ENCODE measurements at places on chromosomes 5 and 9.

GRCh38 chr5:124056991-124057723 is 545.2 kb downstream of the CSNK1G3 start:
- DNase-seq, result peak; percentile 99

- DNase-seq, result no peak
Observed at GRCh38 chr5:56803025-56803424, 12.3 kb upstream of the MAP3K1 start.

GRCh38 chr5:153863951-153864350 is 174.8 kb downstream of the FAM114A2 start:
- DNase-seq, result no peak

DNA sequence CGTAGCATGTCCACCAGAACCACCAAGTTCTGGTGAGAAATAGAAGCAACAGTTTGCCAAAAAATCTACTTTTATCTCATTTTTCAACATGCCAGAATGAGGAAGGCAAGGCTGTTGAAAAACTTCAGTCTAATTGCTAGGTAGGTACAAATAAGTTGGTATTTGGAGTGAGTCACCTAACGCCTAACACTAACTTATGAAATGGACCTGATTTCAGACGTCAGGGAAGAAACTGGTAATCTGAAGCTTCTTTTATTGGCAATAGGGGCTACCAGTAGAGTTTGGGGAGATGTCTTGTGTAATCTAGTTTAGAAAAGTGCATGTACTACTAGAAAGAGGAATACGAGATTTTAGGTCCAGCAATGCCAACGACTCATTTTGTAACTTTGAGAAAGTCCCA is 4.4 kb upstream of the PDE6A start:
- no peak for DNase-seq

DNA sequence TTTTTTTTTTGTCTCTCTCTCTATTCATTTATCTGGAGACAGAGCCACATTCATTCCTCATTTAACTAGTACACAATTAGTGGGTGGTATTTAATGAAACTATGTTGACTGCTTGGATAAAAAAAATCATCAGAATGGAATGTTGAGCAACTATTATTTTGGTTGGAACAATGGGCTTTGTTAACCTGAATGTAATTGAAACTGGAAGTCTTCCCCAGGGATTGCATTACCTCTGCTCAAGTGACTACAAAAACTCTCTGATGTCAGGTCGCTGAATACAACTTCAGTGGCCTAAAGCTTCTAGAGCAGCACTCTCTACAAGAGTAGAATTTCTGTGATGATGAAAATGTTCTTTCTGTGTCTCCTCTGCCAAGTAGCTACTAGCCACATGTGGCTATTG is 295.8 kb downstream of the DEPDC1B start:
- DNase-seq, result no peak

DNA sequence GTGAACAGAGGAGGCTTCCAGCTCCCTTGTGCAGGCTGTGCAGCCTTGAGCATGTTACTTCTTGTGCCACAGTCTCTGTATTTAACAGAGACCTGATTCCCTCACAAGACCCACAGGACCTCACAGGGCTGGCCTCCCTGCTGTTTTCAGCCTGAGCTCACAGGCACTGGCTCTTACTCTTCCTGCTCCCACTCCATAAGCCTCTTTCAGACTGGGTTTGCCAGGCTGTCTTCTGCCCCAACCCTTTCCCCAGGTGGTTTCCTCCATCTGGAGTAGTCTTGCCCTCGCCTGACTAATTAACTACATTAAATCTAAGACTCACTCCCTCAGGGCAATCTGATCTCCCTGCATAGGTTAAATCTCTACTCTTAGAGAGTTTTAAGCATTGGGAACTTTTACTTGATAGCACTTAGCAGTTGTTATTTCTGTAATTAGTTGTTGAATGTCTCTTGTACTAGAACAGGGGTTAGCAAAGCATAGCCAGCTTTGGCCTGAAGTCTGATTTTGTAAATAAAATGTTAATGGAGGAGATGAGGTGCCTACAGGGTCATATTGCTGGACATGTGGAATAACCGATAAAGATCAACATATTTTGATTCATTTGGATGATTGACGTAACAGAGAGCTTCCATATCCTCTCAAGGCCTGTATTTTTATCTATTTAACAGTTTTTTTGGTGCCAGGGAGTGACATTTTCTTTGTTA is 28.6 kb upstream of the SPATA31E1 start:
- DNase-seq, result no peak

DNA sequence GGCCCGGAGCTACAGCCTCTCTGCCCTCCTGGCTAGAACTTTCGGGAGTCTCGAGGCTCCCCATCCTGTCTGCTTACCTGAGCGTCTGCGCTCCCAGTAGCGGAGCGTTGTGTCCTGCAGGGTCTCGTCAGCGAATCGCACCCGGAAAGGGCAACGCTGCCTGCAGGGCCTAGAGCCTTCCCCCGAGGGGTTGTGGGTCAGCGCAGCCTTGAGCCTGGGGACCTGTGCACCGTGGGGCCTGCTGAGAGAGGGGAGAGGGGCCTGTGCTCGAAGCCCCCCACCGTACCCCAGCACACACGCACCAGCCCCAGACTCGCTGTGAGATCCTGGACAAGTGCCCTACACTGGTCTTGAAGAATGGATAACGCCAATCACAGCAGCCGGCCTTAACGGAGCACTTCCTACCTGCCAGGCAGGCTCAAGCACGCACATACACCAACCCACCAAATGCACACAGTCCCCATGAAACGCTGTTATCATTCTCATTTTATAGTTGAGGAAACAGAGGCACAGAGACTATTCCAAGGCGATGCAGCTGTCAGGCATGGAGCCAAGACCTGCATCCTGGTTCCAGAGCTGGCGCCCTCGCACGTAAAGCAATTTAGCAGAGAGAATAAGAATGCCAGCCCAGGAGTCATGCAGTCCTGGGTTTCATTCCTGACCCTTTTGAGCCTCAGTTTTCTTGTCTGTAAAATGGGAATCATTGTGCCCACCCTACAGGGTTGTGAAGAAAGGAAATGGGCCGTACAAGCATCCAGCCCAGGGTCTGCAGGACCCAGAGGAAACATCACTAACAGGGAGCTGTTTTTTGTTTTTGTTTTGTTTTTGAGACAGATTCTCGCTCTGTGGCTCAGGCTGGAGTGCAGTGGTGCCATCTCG is 5.3 kb downstream of the C9orf50 start:
- no peak for DNase-seq

- DNase-seq, result no peak
Observed at GRCh38 chr9:75139201-75139600, 50.9 kb downstream of the OSTF1 start.

DNA sequence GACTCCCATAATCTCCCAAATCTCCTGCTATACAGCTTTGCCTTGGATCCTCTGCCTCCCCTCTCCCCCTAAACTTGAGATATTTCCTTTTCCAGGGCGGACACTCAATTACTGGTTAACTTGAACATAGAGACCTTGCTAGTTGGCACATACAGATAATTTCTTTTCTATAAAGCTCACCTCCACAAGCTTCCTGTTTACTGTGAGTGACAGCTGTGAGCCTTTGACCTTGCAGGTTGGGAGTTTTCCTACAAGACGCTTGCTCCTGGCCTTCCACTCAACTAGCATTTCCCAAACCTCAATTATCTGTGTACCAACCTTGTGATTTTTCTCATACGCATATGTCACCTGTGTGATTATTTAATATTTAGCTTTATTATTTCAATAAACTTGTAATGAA is 114.5 kb downstream of the GNA14 start:
- DNase-seq, result no peak

GRCh38 chr5:149719666-149720065 is 10.4 kb upstream of the PPARGC1B start:
- peak; percentile 89 for DNase-seq

DNA sequence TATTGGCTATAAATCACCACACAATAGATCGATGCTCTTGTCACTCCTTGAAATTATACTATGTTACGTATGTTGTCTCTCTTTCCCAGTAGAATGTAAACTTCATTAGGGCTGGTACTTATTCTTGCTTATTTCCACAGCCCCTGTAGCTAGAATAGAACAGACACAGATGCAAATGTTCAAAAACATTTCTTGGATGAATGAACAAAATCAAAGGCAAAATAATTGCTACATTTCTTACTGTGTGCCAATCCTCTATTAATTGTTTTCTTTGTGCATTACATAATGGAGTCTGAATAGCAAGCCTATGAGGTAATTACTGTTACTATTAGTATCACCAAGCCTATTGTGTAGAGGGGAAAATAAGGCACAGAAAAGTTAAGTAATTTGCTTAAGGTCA is 725 bp upstream of the OR13C2 start:
- peak; percentile 82 for DNase-seq

GRCh38 chr5:179818746-179819295 is 1.9 kb upstream of the SQSTM1 start:
- DNase-seq, result peak; percentile 93

- DNase-seq, result peak; percentile 47
Observed at GRCh38 chr9:70120834-70121510, 77.3 kb downstream of the MAMDC2 start.

GRCh38 chr9:3828495-3828894 is 302.7 kb upstream of the RFX3 start:
- no peak for DNase-seq

- peak; percentile 72 for DNase-seq
Observed at GRCh38 chr5:99331061-99331460, 402.3 kb upstream of the CHD1 start.

- no peak for DNase-seq
Observed at GRCh38 chr5:78755822-78756429, 107.4 kb upstream of the LHFPL2 start.

GRCh38 chr5:66777868-66778267 is 181.7 kb downstream of the MAST4 start:
- no peak for DNase-seq

- DNase-seq, result peak; percentile 68
Observed at GRCh38 chr5:123371575-123372179, 51.5 kb downstream of the CEP120 start.

- DNase-seq, result peak; percentile 69
Observed at GRCh38 chr5:28403846-28404245, 1365.5 kb upstream of the CDH9 start.

GRCh38 chr5:146185161-146185560 is 2.7 kb upstream of the LARS1 start:
- DNase-seq, result no peak

DNA sequence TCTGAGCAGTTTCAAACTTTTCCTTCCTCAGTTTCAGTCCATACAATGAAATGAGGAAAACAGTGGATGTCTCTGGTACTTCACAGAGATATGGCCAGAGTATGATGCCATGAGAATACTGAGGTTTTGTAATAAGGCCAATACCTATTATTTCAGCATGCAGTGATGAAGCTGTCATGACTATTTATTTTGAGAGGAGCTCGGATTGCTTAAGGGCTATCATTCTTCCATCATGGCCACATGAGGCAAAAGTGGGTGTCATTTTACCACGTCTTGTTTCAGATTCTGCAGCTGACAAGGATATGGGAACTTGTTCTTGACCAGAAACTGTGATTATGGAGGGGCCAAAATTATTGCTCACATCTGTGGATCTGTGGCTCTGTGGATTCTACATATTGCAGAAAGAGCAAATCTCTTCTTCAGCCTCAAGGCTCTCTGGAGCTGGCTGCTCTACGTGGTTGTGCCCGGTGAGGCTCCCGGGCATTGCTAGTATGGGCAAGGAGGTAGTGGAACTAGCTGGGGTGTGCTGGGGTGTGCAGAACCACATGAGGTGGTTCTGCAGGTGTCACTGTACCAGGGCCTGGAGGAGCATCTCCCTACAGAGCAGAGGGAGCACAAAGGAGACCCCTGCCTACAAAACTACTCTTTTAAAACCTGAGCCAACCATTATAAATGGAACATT is 180.3 kb downstream of the SEMA6A start:
- DNase-seq, result no peak

- DNase-seq, result peak; percentile 37
Observed at GRCh38 chr5:153530357-153531143, 40.1 kb downstream of the GRIA1 start.

- DNase-seq, result no peak
Observed at GRCh38 chr5:81046041-81046440, 85.9 kb downstream of the RASGRF2 start.

- DNase-seq, result peak; percentile 25
Observed at GRCh38 chr5:16134204-16134603, 45.4 kb downstream of the MARCHF11 start.

DNA sequence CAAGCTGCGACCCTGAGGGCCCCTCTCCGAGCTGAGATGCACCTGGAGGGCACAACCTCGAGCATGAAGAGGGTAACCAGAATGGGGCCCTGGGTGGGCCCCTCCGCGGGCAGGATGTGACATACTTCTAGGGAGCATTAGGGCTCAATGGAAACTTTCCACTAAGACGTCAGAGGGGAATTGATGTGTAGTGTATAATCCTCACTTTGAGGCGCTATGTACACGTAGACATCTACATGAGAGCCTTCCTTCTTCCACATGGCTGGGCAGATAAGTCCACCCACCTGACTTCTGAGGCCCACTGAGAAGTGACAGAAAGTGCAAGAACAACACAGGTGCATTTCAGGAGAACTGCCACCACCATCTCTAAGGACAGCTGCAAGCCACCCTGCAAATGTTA is 61.0 kb downstream of the DAP start:
- DNase-seq, result no peak

DNA sequence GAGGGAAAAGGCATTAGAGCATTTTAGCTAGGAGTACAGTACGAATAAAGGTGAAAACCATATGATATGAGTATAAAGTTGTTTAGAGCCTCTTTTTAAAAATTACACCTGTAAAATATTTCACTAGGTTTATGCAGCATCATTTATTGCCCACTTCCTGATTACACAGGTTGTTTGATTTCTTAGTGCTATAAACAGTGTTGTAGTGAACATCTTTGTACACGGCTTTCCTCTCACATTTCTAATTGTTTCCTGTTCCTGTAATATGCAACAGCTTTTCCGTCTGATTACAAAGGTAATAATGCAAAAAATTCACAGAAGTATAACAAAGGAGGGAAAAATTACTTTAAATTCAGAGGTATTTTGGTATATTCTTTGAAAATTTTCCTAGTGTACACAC is 13.0 kb downstream of the STOM start:
- no peak for DNase-seq

GRCh38 chr9:8033794-8034193 is 234.2 kb upstream of the DMAC1 start:
- no peak for DNase-seq
